ENCODE measurements at places on chromosomes 13 and 19.

DNA sequence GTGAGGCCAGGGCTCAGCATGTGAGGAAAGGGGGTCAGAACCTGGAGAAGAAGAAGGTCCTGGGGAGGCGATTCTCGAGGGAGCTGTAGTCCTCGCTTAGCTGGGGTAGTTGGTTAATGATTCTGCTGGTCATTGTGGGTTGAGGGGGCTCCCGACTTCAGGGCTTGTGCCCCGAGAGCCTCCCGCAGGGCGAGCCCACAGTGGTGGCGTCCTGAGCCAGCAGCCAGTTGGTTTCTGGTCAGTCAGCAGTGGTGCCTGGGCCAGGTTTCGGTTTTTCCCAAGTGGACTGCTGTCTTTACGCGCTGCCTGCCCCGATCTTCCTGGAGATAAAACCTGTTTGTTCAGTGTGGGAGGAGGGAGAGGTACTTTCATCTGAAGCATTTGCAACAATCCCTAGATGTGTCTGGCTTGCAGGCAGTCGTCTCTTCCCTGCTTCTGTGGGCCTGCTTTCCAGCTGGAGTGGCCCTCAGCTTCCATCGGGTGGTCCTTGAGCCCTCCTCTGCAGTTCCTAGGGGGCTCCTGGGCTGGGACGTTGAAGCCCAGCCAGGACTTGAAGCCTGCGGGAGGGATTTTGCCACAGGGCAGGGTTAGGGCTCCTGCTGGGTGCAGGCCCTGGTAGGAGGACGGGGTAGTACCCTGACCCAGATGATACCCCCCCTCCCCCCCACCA lies 3.2 kb downstream of the PTBP1 start:
- no peak for DNase-seq

DNA sequence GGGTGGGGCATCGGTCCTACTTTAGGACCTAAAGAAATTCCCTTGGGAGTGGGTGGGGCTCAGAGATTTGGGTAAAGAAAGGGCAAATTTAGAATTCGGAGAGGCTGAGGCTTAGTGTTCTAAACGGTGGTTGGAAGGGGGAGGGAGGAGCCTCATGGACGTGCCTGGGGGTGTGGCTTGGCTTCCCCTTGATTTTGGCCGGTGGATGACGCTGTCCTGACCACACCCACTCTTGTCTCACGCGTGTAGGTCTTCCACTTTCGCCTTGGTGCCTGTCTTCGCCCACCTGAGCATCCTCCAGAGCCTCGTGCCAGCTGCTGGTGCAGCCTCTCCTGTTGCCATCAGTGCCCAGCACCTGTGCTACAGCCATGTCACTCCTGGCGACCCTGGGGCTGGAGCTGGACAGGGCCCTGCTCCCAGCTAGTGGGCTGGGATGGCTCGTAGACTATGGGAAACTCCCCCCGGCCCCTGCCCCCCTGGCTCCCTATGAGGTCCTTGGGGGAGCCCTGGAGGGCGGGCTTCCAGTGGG lies 1.2 kb upstream of the NUP62 start:
- DNase-seq, result peak; percentile 67

GRCh38 chr19:54160182-54160811 lies 776 bp upstream of the LENG1 start:
- DNase-seq, result peak; percentile 58

DNA sequence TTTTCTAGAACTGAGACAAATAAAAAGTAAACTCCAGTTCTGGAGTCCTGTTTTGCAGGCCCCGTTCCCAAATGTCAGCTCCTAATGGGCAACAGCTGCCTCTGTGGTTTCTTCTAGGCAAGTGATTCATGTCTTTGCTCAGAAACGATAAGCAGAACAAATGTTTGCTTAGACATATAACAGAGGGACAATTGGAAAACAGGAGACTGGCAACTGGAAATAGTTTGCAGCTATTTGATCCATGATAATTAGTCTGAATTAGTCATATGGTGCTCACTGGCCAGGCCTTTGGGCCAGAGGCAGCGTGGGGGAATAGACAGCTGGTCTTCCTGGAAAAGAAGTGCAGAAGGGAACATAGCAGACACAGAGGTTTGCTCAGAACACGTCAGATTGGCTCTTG lies 29.2 kb upstream of the TSHZ3 start:
- no peak for DNase-seq

GRCh38 chr13:88085036-88085435 lies 413.9 kb downstream of the SLITRK5 start:
- no peak for DNase-seq

DNA sequence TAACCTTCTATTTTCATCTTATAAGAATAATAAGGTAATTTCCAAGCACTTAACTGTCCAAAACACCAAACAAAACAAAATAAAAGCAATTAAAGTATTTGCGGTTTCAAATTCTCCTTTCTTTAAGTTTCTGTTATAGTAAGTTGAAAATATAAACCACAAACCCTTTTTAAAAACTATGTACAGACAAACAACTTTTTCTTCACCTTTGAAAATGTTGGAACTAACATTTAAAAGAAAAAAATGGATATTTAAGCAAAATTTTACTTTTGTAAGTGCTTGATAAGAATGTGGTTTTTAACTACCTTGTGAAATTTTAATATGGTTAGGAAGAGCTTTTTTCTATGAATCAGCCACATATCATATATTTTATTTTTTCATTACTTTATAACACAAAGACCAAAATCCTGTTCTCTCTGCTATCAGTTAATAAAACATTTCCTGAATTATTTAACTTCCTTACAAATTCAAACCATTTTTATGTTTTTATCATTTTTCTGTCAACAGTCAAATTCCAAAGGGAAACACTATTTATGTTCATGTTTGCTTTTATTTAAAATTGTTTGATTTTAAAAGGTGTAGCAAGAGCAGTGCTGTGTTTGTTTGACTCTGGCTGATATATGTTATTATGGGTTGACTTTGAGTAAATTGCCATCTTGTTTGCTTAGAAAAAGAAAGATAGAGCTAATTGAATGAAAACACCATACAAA lies 554.1 kb upstream of the KLHL1 start:
- no peak for DNase-seq

DNA sequence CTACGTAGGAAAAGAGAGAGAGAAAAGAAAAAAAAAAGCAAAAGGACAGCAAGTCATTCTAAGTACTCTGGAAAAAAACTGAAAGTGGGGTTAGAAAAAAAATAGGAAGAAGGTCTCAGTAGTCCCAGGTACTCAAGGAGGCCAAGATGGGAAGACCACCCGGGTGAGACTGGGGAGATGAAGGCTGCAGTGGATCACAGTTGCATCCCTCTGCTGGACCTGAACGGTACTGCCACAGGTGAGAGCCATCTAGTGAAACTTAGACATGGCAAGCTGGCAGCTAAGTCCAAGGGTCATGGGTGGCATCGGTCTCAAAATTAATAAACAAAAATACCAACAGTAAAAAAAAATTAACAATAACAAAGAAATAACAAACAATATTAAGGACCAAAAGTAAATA lies 41.0 kb upstream of the ZNF91 start:
- no peak for DNase-seq

GRCh38 chr19:32231691-32232090 lies 113.7 kb upstream of the ZNF507 start:
- peak; percentile 24 for DNase-seq

GRCh38 chr19:33613620-33614000 lies 8.1 kb upstream of the CHST8 start:
- no peak for DNase-seq

- DNase-seq, result no peak
Measured at GRCh38 chr13:23383151-23383550, 50.4 kb downstream of the SACS start.

DNA sequence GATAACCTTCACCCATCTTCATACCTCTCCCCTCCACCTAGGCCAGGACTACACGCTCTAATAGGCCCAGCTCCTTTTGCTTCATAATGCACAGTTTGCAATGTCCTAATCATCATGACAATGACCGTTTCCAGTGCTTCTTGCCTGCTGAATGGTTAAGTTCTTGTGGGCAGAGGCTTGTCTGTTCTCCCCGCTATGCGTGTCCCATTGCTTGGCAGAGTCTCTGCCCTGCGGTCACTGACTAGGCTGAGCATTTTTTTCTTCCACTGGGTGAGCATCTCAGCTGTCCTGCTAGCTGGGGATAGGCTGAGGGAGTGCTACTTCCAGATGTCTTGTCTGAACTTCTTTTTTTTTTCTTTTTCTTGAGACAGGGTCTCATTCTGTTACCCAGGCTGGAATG lies 314.7 kb downstream of the UQCRFS1 start:
- no peak for DNase-seq

GRCh38 chr19:33246709-33247440 lies 21.2 kb upstream of the SLC7A10 start:
- no peak for DNase-seq

DNA sequence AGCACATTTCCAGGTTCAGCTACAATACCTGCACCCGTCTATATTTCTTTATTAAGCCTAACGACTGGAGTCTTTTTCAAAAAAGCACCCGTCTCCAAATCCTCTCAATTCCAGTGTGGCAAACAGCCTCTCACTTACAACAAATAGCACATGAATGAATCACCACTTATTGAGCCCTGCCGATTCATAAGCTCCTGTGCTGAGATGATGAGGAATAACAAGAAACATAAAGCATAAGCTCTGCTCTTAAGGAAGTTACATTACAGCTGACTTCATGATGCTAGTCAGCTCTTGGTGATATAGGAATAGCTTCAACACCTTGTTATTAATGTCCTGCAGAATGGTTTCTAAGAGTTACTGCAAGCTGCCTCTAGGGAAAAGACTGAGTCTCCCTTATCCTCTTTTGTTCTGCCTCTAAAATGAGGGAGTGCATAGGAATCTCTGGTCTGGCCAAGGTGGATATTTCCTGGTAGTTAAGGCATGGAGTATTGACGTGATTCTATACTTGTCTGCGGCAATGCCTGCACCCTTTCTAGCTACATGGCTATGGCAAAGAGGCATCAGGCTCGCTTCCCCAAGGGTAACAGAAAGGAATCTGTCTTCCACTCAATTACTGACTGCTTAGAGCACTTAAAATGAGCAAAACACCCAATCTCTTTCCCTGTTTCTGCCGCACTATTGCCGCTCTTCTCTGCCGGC lies 195.7 kb downstream of the KLF12 start:
- DNase-seq, result no peak

- DNase-seq, result no peak
Measured at GRCh38 chr19:49923055-49924003, 5.7 kb upstream of the ATF5 start.
